Tongue (tissue), 3 donors: ENCODE measurements at places on chromosomes 2 and 18. TPM values are rescaled to one million over a fixed set of nuclear protein-coding genes. Genes with fewer than 3 reads are reported as not detected.

LIPG gene
- 2.9 TPM for total RNA-seq

TRABD2A gene
- not detected for total RNA-seq

LAMA1 gene
- 4.5 TPM for total RNA-seq

GRB14 gene
- 19.7 TPM for total RNA-seq

RNU2-63P gene
- total RNA-seq, result not detected

DNA sequence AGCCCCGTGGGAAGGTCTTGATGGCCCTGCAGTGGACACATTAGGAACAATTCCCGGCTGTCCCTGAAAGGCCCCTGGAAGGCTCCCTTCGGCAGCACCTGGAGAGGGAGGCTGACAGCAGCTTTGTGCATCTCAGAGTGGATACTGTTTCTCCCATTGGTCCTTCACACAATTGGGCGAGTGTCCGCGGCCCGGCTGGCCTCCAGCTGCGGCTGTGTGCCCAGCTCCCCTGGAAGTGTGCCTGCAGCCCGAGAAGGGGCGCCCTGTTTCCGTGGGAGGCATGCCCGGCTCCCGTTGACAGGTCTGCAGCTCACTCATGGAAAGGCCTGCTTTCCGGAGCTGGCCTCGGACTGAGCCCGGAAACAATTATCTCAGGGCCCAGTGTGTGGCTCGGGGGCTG, 103.7 kb downstream of the LPIN1 start:
- peak; percentile 33 for DNase-seq

DNA sequence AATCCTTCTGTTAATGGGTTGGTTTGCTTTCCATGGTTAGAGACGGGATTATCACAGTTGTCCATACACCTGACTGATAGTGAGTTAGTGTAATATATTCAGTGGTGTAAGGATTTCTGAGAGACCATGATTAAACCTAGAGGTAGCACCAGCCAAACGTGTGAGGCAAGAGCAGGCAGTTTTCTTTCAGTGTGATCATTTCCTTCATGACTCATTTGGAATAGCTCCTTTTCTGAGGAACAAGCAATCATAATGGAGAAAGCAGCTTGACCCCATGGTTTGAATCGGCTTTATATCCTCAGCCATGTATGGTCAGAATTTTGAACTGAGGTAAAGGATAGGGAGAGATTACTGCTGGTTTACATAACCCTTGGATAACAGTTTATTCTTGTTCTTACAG, 2.9 kb downstream of the MXD1 start:
- no peak for DNase-seq

- DNase-seq, result no peak
Observed at GRCh38 chr18:37539236-37539635, 26.4 kb downstream of the CELF4 start.

GRCh38 chr2:42193722-42194187, 24.6 kb downstream of the EML4 start:
- DNase-seq, result no peak

DNA sequence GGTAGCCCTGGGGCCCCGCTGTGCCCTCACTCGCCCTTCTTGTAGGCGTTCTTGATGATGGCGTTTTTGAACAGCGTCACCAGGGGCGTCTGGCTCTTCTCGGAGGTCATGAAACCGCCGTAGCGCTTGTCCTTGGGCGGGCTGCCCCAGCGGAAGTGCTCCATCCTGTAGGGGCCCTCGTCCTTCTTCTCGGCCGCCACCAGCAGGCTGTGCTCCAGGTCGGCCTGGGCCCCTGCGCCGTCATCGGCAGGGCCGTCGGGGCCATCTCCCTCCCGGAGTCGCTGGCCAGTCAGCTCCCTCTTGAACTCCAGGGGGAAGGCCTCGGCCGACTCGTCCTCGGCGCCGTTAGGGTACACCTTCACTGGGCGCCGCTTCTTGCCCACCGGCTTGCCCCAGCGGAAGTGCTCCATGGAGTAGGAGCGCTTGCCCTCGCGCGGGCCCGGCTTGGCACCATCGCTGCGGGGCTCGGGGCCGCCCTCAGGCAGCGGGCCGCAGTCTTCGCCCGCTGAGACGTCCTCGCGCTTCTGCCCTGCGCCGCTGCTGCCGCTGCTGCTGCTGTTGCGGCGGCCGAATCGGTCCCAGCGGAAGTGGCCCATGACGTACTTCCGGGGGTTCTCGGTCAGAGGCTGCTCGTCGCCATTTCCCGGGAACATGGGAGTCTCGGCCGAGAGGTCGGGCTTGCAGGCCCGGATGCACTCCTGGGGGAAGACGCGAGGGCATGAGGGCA, 7.2 kb downstream of the POMC start:
- peak; percentile 81 for DNase-seq
